ENCODE measurements at places on chromosomes 7 and 10.

GRCh38 chr10:25547382-25547781, 372.6 kb downstream of the GPR158 start:
- DNase-seq, result no peak

GRCh38 chr10:851901-852300, 79.6 kb downstream of the LARP4B start:
- no peak for DNase-seq

DNA sequence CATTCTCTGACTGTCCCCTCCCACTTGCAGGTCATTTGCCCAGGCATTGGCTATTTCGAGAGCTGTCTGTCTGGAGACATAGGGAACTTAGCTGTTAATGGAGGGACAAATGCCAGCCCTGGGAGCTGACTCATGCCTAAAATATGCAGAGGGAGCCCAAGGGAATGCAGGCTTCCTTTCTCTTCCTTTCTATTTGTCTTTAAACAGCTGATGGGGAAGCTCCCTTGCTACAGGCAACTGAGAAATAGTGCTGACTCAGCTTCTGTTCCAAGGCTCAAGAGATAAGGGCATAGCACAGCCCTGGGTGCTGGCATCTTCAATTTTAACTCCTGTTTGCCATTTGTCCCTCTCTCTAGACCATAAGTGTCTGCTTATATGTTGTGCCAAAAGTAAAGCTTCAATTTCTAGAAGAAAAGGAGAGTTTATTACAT, 82.7 kb upstream of the C1GALT1 start:
- DNase-seq, result no peak

DNA sequence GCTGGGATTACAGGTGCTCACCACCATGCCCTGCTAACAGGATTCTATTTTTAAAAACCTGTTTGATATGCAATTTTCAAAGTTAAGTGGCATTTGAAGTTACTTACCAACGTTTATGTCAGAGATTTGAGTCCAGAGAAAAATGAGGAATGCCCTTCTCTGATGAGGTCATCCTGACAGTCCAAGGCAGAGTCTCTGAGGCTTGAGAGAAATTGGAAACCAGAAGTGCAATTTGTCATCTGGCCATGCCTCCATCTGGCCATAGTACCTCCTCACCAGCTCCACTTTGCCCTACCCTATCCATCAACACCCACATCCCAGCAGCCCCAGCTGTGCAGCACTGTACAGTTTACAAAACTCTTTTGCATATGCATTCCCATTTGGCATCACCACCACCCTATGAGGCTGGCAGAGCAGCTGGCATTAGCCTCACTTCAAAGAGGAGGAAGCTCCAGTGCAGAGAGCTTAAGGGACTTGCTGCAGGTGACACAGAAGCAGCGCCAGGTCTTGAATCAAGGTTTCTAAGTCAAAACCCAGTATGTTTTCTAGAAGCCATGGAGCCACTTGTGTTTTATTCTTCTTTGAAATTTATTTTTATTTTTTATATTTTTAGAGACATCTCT, 54.5 kb upstream of the PDZD8 start:
- DNase-seq, result no peak

DNA sequence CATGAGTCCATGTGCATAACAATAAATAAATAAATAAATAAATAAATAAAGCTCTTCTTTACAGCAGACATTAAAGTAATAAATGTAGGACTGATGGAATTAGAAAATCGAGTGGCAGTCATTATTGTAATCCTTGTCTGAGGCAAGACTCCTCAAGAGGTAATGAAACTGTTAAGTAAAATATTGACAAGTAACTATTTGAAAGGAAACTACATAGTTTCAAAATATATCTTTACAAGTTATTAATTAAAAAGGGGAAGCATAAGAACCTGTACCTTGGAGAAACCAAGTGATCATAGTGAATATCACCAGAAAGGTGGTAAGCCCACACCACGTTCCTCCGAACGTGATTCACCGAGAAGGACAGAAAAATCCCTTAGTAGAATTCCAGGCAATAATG, 285.6 kb upstream of the SORCS1 start:
- DNase-seq, result no peak

- DNase-seq, result no peak
These were observed 250.9 kb upstream of the TMEM72 start for GRCh38 chr10:44660271-44660670.

DNA sequence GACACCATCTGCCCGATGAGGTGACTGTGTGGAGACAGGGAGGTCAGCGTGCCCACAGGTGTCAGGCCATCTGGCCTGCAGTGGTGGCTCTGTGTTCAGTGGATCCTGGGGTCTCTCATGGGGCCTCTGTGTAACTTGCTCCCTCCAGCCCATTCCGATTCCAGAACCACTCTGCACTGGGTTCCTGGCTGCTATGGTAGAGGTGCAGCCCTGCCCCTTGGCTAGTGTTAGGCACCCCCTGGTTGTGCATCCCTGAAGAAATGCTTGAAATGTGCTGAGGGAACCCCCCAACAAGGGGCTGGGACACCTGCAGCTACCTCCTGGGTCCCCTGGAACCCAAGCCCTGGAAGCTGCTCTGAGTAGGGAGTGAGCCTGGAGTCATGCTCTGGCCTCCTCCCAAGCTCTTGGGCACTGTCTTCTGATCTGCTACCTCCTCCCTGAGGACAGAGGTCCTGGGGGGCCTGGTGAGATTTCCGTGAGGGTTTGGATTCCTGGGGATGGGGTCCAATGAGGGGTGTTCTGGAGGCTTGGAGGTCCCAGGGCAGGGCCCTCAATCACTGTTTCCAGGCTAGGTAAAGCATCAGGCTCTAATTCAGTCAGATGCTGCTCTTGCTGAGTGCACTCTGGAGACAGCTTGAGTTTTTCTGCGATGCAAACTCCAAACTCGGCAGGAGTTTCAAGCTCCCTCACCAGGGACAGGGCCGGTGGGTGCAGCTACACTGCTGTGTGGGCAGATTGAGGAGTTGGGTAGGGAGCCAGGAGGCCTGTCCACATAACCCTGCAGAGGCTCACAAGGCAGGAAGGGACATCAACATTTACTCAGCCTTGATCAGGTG, 27.7 kb downstream of the RAMP3 start:
- DNase-seq, result no peak

DNA sequence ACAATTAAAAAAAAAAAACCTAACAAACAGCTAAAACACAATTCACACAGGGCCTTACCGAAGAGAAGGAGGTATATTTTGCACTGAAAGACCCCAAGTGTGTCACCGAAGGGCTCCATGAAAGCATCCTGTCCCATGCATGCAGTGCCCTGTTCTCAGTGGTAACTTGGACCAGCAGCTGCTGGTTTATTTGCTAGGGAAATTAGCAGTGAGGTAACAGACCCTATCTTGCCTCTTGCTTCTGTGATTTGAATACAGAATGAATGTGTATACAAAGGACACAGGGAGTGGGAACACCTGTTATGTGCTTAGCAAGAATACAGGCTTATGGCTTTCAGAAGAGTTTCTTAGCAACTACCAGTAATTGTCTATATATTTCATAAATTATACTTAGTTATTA, at the start of gene HEPACAM2:
HEPACAM2 (minus strand) TSS at position 160 of the 400 bp plus-strand sequence.
- no peak for DNase-seq

- no peak for DNase-seq
These were observed 57.4 kb downstream of the PIP4K2A start for GRCh38 chr10:22657024-22657423.

DNA sequence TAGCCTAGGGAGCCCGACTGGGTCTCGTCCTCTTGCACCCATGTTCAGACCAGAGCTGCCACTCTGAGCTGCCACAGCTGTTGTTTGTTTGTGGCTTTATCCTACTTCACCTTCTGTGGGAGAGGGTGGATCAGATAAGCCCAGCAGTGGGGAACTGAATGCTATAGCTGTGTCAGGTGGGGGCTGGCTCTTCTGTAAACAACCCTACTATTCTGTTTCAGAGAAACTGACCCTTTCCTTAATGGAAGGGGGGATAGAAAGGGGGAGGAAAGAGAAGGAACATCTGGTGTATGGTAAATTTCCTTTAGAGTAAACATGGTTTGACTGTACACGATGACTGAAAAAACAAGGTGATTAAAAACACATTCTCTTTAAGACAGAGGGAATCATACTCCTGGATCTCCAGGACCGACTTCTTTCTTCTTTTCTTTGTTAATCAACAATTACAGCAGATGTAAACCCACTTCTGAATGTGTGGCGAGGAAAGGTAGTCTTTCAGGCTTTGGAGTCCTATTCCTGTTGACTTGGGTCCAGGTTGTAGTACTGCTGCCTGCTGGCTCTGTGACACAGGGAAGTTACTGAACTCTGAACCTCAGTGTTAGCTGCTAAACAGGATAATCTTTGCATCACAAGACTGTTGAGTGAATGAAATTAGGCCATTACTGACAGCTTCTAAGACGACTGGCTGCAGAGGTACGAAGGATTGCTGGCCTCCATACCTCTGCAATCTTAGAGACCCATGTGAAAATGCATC, 6.0 kb downstream of the PRXL2A start:
- DNase-seq, result no peak

DNA sequence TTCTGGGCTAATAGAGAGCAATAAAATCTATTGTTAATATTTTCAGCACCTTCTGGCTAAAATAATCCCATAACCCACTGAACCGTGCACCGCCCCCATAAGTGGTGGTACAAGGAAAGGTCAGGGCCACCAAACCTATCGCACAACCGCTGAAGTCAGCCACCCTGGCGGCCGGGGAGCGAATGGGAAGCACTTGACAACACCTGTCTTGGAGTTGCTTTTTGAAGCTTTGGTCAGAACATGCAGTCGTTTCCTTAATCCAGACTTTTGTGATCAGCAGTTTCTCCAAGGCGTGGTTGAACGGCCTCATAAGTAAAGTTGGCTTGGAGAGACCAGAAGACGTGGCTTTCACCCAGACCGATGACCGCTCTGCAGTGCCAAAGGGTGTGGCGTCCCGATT, 97.4 kb downstream of the DNAJB6 start:
- no peak for DNase-seq

DNA sequence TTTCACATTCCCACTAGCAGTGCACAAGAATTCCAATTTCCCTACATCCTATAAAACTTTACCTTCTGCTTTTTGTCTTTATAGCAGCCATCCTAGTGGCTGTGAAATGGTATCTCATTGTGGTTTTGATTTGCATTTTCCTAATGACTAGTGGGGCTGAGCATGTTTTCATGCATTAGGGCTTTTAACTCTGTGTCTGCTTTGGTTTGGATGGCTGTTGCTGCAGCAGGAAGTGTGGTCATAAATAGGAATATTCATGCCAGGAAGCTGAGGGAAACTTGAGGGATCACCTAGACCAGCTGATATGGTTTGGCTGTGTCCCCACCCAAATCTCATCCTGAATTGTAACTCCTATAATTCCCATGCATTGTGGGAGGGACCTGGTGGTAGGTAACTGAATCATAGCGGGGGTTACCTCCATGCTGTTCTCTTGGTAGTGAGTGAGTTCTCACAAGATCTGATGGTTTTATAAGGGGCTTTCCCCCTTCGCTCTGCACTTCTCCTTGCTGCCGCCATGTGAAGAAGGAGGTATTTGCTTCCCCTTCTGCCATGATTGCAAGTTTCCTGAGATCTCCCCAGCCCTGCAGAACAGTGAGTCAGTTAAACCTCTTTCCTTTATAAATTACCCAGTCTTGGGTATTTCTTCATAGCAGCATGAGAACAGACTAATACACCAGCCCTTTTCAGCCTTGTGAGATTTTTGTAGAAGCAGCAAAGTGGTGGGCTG, 181.8 kb upstream of the PITRM1 start:
- no peak for DNase-seq

- no peak for DNase-seq
These were observed 35.5 kb downstream of the GOT1 start for GRCh38 chr10:99394761-99395386.

DNA sequence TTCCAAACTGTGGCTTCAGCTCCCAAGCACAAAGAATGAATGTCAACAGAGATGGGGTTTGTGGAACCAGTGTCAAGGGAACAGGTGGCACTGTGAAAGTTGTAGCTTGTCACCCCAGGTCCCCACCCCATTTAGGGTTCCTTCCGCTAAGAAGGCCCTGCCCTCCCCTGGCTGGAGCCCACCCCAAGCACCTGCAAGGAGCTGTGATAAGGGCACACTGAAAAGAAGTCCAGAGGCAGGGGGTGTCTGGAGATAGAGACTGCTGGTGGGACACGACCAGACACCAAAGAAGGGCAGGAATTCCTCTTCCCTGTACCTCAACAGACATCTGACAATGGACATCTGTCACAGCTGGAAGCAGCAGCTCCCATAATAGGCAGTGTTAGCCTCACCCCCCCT, 4.5 kb downstream of the GRID1 start:
- no peak for DNase-seq

DNA sequence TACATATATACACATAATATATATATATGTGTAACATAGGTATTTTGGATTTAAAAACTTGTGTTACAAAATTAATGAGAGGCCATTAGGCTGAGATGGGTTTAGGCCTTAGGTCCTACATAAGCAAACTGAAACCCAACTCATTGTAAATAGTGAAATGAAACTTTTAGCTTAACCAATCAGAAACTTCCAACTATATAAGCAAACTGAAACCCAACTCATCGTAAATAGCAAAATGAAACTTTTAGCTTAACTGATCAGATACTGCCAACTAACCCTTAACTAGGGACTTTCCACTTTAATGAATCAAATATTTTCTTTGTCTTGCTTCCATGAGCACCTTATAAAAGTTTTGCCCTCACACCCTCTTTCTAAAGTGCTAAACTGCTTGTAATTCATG, 17.3 kb upstream of the SAMD9L start:
- no peak for DNase-seq

DNA sequence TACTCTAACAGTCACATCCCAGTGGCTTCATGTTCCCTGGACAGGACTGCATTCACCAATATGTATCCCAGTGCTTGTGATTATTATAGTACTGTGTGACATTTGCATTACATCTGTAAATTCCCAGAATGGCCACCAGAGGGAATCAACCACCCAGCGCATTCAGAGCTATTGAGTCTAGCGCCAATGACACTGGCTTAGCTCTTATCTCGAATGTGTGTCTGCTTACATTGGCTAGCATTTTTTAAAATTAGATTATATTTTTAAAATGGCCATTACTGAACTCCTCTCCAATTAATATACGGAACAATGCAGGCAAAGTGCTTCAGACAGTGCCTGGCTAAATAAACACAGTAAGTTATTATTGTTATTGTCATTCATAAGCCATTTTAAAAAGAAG, 36.3 kb downstream of the TRIL start:
- DNase-seq, result peak; percentile 58

DNA sequence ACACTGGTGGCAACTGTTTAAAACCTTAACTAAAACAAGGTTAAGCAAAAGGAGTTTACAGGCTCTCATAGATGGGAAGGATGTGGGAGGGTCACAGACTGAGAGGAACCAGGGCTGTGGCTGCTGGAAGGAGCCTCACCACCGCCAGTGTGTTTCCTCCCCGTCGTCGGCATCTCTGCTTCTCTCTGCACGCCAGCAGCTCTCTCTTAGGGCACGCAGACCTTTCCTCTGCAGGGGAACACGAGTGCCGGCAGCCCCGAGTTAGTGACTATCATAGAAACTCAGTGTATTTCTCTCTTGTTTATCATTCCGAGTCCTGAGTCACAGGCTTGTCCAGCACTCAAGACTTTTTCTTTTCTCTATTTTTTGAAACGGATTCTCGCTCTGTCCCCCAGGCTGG, 8.1 kb upstream of the SH2D4B start:
- peak; percentile 75 for DNase-seq
